ENCODE measurements at places on chromosomes 2 and 18.
A peak's percentile ranks its signal among the peaks of the same experiment; 100 is the strongest.

DNA sequence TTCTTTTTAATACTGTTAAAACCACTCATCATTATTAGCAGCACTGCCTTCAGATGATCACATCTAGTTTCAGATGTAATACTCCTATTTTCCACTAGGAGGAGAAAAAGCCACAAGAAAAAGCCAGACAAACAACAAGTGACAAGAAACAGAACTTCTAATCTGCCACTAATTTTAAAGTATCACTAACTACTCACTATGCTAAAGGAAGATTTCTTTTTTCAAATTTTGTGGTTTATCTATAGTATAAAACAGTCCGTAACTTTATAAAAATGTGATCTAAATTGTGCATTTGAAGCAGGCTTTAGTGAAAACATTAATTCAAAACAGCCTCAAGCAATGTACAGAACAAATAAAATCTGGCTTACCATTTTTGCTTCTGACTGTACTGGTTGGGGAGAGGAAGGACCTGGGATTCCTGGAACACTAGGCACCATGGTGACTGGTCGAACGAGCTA, 56.8 kb downstream of the ATF2 start:
- peak; percentile 9 for DNase-seq

DNA sequence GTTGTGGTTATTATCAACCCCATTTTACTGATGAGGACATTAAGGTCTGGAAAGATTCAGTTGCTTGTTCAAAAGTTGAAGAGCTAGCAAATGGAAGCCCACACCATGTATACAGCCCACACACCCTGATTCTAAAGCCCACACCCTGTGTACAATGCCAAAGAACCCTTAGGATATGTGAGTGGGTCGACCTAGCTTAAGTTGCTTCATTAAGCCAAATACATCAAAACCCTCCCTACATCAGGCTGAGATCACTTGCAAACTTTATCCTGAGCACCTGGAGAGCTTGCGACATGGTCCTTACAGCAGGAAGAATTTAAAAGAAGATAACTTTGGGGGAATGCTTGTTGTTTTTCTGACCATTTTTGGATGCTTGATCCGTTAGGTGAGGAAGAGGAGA, 435 bp upstream of the ARHGAP25 start:
- DNase-seq, result no peak

GRCh38 chr2:10276481-10277292, 26.0 kb upstream of the HPCAL1 start:
- no peak for DNase-seq

DNA sequence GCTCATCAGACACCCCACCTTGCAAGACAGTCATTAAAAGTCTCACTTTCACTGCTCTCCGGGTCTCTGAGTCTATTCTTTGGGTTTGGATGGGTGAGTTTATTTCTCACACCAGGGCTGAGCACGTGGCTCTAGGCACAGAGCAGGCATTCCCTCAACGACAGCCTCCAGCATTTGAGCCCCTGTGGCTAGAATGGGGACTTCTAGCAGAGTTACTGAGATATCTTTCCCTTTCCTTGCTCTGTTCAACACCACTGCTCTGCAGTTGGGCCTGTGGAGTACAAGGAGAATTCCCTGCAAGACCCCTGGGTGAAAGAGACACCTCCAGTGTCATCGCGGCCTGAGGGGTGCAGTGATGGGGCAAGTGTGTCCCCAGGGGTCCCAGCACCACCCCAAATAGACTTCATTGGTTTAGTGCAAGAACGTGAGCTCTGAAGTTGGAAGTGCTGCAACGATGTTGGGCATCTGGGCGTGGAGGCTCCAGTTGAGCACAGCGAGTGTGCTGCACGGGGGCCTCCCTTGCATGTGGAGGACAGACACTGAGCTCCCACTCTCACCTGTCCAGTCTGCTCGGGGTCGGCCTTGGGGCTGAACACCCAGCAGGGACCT, 184.1 kb upstream of the HS6ST1 start:
- no peak for DNase-seq

- no peak for DNase-seq
These were observed 2.1 kb downstream of the ATL2 start for GRCh38 chr2:38374984-38375383.

DNA sequence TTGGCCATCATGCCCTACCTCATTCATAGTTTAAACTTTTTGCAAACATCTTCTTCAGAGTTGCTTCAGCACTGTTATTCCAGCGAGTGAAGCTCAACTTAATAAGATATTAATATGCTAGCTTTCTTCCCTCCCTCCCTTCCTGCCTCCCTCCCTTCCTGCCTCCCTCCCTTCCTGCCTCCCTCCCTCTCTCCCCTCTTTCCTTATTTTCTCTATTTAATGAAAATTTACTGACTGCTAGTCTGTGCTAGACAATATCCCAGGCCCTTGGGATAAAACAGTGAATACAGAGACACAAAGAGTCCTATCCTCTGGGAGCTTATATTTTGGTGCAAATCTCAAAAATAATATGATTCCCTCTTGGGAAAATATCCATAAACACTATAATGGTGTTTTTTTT, 42.9 kb downstream of the DOCK10 start:
- DNase-seq, result no peak

DNA sequence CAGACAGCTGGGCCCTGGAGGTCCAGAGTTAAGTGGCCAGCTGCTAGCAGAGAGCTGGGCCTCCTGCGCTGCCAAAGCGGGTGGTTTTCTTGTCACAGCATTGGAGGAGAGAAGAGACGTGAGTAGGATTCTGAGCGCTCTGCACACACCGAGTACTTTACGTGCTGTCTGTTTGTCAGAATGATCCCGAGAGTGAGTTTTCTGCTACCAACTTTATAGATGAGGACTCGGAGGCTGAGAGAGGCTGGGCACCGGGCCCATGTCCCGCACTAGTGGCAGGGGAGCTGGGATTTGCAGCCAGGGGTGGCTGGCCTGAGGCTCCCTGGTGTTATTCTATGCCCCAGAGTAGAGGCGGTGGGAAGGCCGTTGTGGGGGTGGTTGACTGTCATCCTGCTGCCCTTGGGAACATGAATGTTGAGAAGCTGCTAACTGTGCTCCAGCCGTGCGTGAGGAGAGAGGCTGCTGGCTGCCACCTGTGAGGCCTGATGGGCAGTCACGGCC, 36.3 kb upstream of the MBP start:
- no peak for DNase-seq

GRCh38 chr18:46609048-46609447, 48.0 kb downstream of the LOXHD1 start:
- no peak for DNase-seq

DNA sequence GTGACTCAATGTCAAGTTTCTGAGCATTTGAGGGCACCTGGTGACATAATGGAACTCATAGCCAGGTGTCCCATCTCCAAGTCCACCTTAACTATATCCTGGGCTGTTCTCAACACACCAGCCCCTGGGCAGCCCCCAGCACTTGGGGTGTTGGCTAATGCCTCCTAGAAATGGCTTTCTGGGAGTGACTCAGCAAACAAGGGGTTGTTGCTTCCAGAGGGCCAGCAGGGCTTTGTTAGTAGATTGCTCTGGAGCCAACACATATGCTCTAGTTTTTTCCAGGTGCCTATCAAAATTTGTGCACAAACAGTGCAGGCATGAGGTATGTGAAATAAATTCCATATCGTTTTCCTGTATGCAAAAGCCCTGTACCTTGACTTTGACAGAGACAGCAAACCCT, 448.4 kb downstream of the SLC4A3 start:
- no peak for DNase-seq

GRCh38 chr2:2825062-2825461, 494.0 kb upstream of the MYT1L start:
- DNase-seq, result no peak

- DNase-seq, result peak; percentile 7
These were observed 39.3 kb downstream of the THOC1 start for GRCh38 chr18:228586-228985.

DNA sequence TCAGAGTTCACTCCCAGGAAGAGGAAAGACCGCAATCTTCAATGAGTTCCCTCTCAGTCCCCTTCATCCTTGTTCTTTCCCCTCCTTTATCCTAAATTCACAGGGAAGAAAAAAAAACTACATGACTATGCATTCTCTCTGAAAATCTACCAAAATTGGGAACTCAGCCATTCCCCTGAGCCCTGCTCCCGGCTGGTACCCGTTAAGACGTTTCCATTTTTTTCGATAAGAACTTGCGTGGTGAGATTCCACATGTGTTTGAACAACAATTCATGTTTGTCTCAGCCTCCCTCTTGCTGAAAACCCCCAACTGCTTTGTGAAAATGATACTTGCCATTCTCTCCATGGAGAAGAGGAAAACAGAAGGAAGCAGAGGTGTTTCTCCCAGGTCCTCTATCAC, 318.7 kb upstream of the ID2 start:
- DNase-seq, result no peak

DNA sequence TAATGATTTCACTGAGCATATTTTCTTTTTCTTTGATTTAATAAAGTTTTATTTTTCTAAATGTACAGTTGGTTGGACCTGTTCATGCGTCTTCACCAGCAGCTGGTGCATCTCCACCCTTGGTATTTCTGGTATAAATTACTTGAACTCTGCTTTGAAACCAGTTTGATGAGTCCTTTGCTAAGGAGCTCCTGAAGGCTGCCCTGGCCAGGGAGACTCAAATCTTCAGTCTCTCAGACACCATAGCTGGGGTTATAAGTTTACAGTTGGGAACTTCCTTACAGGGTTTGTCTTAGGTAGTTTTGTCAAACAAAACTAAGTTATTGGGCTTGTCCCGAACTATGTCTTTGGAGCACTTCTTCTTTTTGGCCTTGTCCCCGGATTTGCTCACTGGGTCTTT, 44.7 kb downstream of the HS1BP3 start:
- DNase-seq, result no peak

DNA sequence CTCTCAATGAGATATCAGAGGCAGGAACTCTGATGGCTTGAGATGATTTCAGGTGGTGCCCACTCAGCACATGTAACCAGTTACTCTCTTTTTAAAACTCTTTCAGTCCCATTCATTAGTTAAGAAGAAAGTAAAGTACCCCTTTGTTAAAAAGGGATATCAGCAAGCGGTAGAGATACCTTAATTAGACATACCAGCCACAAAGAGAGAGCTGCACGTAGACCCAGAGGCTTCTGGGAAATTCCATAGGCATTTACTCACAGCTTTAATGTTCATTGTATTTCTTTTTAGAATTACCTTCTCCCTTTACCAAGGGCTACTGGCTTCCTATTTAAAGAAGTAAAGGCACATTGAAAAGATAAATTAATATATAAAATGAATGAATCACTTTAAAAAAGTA, 63.3 kb downstream of the LYPD6B start:
- DNase-seq, result no peak

DNA sequence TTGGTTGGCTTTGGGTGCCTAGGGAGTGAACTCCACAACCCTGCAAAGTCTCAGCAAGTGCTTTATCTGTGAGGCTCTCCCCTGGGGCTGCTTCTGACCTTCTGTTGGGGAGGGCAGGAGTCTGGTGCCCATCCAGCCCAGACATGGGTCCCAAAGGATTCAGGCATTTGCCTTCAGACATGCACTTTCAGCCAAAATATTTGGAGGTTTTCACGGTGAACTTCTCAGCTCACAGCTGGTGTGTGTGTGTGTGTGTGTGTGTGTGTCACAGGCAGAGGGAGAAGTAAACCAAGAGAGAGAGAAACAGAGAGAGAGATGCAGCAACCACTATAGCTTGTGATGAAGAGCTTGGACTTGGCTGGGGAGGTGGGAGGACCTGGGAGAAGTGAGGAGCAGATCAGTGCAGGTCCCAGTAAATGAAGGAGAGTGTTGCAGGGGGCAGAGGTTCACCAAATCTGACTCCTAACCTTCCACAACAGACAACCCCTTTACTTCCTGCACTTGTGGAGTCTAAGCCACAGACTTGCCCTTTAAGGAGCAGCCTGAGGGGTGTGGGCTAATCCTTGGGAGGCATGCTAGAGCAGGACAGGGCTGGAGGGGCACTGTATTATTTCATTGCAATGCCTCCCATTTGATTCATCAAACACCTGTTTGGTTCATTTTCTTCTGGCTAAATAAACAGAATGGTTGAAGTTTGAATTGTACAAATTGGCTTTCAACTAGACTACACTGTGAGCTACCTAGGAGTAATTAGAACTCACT, 14.1 kb downstream of the SLC9A4 start:
- DNase-seq, result no peak

- DNase-seq, result no peak
These were observed 12.8 kb upstream of the NEU4 start for GRCh38 chr2:241796209-241796608.

Data from AG04449 (cell line).